Fibroblast of upper back skin (primary cell): ENCODE measurements at places on chromosomes 16 and 17.

DNA sequence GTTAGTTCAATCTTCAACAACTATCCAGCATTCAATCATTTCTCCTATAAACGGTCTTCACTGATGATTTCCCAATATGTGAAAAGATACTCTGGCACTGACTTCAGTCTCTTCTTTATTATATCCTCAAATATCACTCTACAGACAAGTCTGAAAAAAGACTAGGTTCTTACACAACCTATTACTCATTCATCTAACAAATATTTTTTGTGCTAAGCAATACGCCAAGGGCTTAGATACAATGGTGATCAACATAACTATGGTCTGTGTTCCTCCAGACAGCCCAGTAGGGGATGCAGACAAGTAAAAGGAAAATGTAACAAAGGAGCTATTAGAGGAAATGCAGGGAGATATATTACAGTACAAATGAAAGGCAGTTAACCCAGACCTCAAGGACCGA lies 63.9 kb downstream of the MYO1D start:
- DNase-seq = peak; percentile 61

DNA sequence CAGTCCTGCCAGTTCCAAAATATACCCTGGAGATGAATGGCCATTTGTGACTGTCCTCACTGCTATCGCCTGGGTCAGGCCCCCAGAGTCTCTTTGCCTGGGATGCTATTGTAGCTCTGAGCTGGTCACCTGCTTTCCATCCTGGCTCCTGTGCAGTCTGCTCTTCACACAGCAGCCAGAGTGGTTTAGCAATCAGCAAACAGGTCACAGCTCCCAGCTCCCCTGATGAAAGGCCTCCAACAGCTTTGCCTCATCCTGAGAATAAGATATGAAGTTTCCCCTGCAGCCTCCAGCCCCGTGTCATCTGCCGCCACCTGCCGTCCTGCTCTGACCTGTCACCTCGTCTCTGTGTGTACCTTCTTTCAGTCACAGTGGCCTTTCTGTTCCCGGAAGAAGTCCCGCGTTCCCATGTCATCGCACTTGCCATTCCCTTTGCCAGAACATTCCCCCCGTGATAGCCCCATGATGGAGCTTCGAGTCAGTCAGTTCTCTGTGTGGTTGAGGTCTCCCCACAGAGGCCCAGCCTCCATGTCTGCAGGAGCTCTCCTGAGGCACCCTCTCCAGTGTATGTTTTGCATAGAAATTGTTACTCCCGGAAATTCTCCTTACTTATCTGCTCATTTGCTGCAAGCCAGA lies 281.5 kb downstream of the SNX29 start:
- no peak for DNase-seq

- no peak for DNase-seq
Measured at GRCh38 chr16:71493213-71493612, 4.1 kb upstream of the ZNF19 start.

DNA sequence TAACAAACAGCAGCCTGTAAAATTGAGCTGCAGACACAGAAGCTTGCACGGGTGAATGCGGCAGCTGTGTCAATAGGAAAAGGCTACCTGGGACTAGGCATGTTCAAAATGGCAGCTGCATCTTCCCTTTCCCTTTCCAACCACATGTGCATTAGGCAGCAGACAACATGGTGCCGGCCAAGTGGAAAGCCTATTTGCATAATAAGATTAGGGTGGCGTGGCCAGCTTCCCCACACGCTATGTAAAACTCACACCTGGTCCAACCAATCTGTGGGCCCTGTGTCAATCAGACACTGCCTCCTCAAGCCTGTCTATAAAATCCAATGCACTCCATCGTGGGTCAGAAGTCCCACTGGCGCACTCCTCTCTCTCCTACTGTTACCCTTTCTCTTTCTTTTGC lies 61.0 kb upstream of the RBBP6 start:
- no peak for DNase-seq

DNA sequence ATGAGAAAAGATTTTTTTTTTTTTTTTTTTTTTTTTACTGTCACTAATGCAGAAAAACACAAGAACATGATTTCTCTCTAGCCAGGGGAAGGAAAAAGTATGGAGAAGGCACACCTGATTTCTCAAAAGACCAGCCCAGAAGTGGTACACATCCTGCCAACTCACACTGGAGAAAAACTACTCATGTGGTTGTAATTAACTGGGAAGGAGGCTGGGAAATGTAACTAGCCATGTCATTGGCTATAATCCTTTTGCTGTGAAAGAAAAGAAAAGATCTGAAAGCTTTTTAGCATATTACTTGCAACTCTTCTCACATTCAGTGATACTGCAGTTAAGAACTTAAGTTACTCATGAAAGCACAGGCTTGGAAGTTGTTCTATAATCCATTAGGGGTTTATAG lies 195.9 kb upstream of the PMFBP1 start:
- no peak for DNase-seq

- no peak for DNase-seq
Measured at GRCh38 chr17:61457226-61457983, 5.2 kb downstream of the TBX4 start.

DNA sequence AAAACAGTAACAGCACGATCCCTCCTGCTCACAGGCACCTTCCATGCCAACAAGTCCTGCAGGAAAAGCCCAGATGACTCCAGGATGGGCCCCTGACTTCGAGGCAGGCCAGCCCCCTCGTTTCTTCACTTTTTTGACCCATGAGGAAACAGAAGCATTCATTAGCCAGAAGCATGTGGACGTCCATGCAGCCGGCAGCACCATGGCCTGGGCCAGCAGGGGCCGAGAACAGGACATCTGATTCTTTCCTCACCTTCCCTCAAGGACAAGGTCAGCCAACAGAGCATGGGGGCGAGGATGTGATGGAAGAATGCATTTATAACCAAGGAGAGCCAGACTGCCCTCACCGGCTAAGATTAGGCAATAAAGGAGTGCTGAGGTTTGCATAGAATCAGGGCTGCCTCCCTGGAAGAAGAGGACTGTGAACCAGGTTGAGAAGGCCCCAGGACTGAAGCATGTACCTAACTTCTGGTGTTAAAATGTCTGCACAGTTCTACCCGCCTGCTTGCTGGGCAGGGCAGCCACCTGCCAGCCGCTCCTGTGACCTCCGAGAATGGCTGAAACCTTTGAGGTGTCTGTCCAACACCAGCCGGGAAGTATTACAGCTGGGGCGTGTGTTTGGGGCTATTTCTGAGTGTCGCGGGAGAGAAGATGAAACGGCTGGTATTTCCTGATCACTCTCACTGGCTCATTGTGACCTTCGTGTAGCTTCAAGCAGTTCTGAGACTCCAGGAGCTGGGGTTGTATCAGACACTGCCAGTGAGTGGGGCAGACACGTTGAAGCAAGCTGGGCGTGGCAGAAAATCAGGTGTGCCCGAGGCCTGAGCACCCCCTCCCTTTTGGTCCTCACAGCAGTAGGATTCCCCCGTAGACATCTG lies 94.0 kb upstream of the TNRC6C start:
- DNase-seq = no peak

- DNase-seq = no peak
Measured at GRCh38 chr16:21218153-21218552, 6.8 kb upstream of the ZP2 start.

DNA sequence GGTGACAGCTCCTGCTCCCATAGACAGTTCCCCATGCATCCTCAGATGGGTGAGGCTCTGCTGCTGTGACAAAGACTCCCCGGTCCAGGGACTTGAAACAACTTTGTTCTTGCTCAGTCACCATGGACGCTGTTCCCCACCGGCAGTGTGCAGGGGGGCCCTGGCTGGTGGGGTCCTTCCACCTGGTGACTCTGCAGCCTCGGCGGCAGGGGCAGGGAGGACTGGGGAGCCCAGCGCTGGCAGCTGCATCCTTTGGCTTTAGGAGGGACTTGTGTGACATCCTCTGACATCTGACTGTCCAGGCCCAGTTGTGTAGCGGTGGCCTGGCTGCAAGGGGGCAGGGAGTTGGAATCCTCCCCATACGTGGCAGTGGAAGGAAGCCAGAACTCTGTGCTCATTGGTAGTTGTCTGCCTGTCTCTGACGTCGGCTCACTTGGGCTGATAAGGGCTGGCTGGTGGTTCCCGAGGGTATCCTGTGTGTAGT lies 107.3 kb downstream of the CMIP start:
- no peak for DNase-seq

GRCh38 chr17:30524847-30525246 lies 47.6 kb downstream of the GOSR1 start:
- DNase-seq = peak; percentile 71

GRCh38 chr17:28029044-28029443 lies 13.4 kb upstream of the NLK start:
- no peak for DNase-seq

- DNase-seq = no peak
Measured at GRCh38 chr17:44207743-44208142, 8.1 kb upstream of the ATXN7L3 start.

DNA sequence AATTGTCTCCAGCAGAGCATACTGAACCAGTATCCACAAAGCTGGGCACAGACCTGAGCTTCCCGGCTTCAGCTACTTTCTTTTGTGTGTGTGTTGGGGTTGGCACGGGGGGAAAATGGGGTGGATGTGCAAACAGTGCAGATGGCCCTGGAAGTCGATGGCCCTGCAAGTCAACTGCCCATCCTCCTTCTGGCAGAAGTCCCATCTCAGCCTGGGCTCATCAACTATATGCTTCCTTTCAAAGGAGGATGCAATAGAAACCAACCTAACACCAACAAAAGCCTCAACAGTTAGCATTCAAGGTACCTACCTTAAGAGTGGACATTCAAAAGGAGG lies 55.7 kb downstream of the SOX9 start:
- no peak for DNase-seq

DNA sequence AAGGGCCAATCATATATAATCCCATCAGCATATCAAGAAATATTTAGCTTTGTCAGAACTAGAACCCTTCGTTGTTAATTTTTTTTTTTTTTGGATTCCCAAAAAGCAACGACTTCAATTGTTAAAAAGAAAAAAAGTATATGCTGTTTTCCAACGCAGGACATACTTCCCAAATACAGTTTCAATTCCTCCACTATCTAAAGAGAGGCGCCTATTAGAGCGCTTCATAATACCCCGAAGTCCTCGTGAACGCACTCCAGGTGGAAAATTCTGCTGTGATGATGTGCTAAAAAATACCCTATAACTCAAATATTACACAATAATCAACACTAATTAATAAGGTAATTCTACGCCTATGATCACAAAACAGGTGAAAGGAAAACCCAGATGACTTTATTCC lies 20.8 kb downstream of the GNA13 start:
- DNase-seq = no peak

DNA sequence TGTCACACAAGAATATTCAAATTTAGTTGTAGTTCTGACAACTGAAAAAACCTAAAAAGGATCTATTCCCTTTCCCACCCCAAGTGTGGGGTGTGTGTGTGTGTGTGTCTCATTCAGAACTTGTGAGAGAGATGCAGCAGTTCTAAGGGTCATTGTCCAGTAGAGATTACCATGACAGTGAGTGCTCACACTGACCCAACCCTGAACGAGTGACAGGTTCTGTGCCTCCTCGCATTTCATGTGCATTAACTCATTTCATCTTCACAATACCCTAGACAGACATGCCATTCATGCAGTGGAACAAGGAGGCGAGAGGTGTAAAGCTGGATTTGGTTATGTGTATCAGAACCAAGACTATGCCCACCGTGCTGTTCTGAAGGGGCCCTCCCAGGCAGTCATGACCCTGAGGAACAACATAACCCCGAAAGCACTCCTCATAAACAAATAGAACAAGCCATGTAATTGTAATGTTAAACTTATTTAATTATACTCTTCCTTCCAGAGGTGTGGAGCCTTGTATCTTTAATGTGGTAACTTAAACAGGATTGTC lies 102.1 kb downstream of the CLEC16A start:
- no peak for DNase-seq

DNA sequence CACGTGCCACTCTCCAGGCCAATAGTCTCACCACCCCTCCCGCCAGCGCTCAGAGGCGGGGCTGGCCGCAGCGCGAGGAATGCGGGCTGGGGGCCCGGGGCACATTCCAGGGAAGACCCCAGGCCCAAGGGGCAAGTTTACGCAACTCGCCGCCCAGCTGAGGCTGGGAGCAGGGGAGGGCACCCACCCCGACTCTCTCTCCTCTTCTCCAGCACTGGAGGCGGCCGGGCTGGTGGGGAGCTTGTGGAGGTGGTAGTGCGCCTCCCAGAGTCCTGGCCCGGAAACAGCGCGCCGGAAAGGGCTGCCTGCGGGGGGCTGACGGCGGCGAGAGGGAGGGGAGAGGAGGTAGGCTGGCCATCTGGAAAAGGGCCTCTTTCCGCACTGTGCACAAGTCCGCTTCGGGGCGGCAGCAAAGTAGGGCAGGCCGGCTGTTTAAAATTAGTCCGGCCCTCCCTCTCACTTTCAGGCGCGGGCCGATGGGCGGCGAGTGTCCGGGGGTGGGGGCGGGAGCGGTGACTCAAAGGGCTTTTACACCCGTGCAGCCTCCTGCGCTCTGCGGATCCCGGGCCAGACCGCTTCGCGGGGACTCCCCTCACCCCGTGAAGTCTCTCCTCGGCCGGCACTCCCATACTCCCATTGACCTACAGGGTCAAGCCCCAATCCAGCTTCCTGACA lies 1.1 kb downstream of the FHOD1 start:
- DNase-seq = peak; percentile 87

- peak; percentile 81 for DNase-seq
Measured at GRCh38 chr17:17412326-17412725, 64.5 kb upstream of the MED9 start.

- DNase-seq = no peak
Measured at GRCh38 chr17:18185832-18186626, 2.4 kb downstream of the ALKBH5 start.

GRCh38 chr16:82653550-82654511 lies 27.1 kb downstream of the CDH13 start:
- peak; percentile 96 for DNase-seq

DNA sequence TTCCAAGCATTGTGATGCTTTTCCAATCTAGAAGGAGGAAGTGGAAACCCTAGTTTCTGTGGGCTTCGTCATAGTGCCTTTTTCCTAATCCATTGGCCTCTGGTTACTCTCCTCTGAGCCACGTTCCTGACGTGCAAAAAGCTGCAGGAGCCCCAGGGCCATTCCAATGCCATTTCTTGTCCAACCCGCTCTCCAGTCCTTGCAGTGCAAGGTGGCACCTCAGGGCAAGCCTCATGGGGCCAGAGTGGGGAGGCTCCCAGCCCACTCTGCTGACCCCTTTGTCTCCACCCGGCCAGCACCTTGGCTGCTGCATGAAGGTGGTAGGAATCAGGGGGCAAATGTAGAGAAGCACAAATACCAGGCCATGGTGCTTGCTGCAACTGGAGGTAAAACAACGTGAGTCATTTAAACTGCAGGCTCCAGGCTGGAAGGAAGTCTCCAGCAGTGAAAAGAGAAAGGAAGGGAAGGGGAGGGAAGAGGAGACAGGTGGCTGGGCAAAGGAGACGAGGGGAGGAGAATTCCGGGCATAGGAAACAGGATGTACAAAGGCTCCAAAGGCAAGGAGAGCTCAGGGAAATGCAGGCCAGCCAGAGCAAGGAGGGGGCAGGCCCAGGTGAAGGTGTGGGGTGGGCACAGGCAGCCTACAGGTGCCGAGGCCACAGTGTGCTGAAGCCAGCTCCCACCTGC lies 168.2 kb upstream of the TNRC6C start:
- DNase-seq = no peak

DNA sequence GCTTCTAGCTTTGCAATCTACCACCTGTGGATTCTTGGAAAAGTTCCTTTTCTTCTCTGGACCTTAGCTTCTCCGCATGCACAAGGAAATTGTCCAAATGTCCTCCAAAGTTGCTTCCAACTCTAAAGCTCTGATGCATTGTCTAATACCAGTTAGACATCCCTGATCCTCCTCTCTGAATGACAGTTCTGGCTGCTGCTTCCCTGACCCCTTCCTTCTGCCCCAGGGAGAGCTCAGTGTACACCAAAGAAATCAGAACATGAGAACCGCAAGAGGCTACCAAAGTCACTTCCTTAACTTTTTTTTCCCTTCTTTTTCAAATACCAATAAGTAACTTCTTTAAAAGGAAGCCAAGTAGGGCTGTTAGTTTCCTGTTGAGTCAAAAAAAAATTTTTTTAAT lies 79.7 kb upstream of the CES5A start:
- DNase-seq = no peak
